Stimulated activated CD8-positive, alpha-beta memory T cell treated with anti-CD3 and anti-CD28 coated beads, Interleukin-7, amount 100 ng/mL, for 4 hours (primary cell): ENCODE measurements at places on chromosomes 7 and 10.

- no peak for DNase-seq
These were observed 95.7 kb downstream of the BICC1 start for GRCh38 chr10:58608351-58608750.

- no peak for DNase-seq
These were observed 18.1 kb downstream of the CALN1 start for GRCh38 chr7:72394016-72394415.

DNA sequence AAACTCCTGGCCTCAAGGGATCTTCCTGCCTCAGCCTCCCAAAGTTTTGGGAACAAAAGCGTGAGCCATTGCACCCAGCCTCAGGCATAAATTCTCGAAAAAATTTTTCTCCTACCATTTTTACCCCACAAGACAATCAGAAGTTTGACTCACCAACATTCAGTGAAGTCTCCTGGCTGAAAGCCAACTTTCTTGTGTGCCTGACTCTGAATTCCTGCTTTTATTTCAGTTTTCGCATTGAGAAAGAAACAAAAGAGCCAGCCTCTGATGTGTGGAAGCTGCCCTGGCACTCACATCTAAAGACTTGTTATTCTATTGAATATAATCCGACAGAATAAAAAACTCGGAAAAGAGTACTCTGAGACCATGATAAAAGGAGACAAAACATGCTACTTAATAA, 402.9 kb downstream of the MAGI2 start:
- DNase-seq, result no peak

DNA sequence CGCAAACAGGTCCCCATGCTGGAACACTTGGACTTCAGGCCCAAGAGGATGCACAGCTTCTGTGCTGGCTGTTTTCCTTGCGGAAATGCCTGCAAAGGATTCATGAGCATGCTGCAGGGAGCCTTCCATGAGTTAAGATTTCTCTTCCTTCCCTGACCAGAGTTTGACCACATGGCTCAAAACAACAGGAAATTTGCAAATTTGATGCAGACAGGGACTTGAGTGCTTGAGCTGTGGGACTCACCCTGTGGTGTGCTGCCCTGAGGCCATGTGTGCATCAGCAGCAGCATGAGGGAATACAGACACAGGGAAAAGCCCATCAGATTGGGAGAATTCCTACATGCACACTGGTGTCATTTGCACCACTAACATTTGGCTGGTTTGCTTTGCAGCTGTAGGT, 195.4 kb downstream of the CDC14C start:
- no peak for DNase-seq

DNA sequence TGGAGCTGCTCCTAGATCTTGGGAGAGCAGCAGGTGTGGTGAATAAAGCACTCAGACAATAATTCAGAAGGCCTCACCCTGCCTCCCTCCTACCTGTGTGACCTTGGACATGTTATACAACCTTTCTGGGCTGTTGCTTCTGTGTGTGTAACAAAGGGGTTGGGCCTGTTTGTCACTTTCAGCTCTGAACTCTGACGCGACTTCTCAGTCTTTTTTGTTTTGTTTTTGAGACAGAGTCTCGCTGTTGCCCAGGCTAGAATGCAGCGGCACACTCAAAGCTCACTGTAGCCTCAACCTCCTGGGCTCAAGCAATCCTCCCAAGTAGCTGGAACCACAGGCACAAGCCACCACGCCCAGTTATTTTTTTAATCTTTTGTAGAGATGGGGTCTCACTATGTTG, 89.3 kb downstream of the DNMBP start:
- DNase-seq, result no peak

GRCh38 chr7:151757274-151757673, 119.6 kb downstream of the PRKAG2 start:
- no peak for DNase-seq

DNA sequence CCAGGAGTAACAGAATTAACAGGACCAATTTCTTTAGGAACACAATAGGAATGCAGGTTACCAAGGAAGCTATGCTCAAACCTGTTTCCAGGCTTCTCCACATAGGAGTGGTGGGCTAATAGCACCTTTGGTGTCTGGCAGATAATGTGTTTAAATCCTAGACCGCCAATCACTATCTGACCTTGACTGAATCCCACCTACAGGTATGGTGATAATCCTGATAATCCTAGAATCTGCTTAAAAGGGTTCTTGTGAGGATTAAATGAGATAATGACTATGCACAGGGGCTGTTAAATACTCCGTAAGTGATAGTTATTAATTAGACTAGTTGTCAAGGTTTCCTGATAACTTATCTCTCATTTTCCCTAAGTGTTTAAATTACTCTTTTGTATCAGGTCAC, 81.2 kb downstream of the EPC1 start:
- no peak for DNase-seq

DNA sequence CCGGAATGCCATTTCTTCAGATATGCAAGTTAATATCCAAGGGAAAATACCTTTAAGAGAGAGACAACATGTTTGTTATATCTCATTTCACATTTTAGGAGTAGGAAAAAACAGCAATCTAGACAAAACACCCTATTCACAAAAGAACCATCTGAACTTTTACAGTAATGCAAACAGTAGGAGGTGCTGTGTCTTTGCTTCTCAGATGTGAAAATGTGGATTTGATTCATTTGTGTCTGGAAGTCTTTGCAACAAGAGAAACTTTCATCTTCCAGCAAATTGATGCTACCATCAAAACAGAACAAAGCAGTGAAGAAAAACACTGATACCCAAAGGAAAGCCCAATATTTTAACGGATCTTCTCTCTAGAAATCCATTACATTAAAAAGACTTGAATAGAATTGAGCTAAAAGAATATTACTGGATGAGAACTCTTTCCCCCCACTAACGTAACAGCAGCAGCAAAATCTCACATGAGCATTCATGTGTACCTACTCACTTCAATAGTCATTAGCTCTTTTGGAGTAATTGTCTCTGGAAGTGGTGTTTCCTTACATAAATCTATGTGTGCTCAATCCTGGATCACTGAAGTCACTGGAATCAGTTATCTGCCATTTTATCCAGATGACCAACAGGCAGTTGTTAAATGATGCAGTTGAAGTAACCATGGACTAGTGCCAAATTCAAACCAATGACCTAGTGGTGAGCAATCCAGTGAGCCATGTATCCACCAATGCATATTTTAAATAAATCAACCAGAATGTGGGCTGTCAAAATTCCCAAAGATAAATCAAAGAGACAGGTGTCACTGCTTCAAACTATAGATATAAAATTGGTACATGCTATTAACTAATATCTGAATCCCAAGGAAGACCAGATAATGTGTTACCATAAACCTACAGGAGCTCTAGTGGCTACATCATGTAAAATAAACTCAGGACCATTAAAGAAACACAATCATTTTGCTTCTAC, 1.8 kb downstream of the SEMA3C start:
- no peak for DNase-seq

GRCh38 chr10:90112681-90113080, 411.3 kb downstream of the KIF20B start:
- DNase-seq, result no peak

GRCh38 chr7:13742811-13743210, 246.7 kb downstream of the ETV1 start:
- no peak for DNase-seq

- DNase-seq, result no peak
These were observed 360.4 kb upstream of the ZNF32 start for GRCh38 chr10:44008917-44009709.

GRCh38 chr10:33240931-33241330, 93.5 kb downstream of the NRP1 start:
- DNase-seq, result no peak

DNA sequence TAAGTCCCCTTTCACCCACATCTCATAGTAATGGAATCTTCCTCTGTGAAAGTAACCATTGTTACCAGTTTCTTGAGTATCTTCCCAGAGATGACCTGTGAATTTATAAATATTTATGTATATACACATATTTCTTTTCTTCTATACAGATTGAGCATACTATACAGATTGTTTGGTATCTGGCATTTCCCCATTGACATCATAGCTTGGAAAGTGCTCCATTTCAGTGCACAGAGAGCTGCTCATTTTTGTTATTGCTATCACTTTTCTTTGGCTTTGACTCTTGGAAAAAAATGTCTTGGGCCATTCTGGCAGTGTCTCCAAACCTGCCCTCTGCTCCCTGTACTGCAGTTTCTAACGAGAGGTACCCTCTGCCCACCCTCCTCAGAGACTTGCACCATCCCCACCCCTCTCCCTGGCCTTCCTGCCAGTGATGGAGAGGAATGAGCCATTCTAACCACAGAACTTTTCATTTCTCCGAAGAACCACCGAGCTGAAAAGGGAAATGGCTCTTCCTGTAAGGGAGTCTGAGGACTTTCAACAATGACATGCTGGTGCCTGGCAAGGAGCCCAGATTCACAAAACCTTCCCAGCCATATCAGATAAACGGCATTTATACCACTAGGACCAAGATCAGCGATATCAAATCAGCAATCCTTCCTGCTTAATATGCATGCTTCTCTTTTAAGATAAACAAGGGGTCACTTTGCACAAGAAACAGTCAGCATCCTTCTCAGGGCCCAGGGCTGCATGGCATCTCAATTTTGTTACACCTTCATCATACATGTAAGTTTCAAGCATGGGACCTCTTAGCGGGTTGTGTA, 19.7 kb upstream of the CCSER2 start:
- peak; percentile 4 for DNase-seq

DNA sequence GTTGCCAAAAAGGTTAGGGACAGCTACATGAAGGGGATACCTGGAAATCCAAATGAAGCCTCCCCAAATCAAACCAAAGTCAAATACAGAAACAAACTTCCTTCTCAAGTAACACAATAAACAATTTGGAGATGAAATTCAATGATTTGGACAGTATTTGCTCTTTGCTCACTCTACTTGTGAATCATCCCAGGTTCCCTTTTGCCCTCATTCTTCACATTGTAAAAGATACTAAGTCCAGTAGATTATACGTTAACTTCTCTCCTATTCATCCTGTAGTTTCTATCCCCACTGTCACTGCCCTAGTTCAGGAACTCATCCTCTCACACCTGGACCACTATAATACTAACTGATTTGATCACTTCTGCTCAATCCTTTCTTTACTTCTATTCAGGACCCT, 28.3 kb downstream of the FZD1 start:
- no peak for DNase-seq

DNA sequence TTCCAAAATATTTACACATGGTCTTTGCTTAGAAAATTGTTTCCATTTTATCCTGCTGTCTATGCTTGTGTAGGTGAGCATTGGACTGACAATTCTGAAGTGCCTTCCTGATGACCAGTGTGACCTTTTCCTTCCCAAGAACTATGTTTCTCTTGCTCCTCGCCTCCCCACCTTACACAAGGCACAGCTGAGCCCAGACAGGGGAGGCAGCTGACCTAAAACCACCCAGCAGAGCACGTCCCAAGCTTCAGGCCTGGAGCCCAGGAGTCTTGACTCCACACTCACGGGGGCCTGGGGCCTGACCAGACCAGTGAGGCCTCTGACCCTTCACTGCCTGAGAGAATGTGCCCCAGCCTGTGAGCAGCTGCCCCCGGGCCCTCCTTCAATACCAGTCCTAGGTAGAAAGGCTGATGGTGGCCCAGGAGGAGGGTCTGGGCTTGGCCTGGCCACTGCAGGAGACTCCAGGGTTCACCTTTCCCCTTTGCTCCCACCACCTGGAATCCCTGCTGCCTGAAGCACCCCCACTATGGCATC, 7.0 kb downstream of the CALML5 start:
- DNase-seq, result no peak

GRCh38 chr7:112782498-112782897, 7.7 kb downstream of the TMEM168 start:
- DNase-seq, result no peak

DNA sequence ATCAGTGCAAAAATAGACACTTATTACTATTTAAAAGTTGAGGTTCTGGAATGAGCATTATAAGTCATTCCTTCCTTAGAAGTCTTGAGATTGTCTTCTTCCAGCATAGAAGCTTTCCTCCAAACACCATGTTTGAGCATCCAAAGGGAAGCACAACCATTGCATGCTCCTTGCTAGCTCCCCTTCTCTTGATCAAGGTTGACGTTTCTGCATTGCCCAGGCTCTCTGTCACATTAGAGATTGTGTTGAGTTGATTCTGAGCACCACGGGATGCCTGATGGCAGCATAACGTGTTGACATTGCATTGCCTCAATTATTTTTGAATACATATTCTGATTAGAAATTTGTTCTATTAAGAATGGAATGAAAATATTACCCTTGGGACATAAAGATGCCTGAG, 322.2 kb downstream of the CDK14 start:
- no peak for DNase-seq

GRCh38 chr7:57579454-57579853, 129.5 kb downstream of the ZNF716 start:
- no peak for DNase-seq

DNA sequence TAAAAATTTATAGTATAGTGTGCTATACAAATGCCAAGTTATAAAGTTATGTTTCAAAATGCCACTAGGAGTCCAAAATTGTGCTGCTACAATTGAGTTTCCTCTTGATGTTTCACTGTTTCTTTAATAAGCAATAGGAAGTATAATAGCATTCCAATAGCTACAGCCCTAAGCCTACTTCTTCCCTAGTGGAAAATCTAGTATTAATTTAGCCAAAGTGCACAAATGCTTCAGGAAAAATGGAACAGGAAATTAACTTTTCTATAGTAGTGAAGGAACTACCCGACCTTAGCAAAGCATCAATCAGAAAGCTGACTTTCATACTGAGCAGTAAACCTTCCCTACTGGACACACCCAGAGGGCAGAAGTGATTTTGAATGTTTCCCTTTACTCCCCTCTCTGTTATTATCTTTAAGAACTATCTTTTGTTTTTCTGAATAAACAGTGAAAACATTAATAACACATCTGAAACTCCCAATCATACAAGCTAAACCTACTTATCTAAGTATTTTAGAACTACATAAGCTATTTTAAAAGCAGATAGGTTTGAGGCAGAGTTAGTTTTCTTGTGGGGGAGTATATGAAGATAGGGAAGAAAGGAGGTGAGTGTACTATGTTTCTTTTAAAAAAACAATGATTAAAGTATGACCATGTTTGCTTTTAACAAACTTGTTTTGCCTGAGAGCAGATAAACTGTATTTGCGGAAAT, 13.7 kb downstream of the CPED1 start:
- no peak for DNase-seq

- DNase-seq, result no peak
These were observed 50.3 kb upstream of the ATP6V0A4 start for GRCh38 chr7:138848056-138848980.

DNA sequence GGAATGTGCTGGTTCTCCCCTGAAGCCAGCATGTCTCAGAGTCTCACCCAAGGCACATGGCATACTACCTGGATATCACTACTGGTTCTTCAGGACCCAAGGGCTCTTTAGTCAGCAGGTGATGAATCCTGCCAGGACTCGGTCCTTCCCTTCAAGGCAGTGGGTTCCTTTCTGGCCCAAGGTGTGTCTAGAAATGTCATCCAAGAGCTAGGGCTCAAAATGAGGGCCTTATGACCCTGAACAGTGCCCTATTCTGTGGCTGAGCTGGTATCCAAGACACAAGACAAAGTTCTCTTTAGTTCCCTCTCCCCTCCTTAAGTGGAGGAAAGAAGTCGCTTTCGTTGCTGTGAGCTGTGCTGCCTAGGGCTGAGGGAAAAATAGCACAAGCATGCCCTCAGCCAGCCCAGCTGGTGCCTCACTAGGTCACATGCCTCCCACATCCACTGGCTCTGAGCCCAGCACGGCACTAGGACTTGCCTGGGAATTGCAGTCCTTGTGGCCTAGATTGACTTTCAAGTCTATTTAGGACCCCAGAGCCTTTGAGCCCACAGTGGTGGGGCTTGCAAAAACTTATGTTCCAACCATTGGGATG, 106.0 kb downstream of the BMS1 start:
- no peak for DNase-seq

GRCh38 chr7:47806701-47807103, 141.6 kb downstream of the PKD1L1 start:
- no peak for DNase-seq
